Gastrocnemius medialis (tissue), 4 donors: ENCODE measurements at places on chromosomes 1 and 21. TPM values are rescaled to one million over a fixed set of nuclear protein-coding genes. Genes with fewer than 3 reads are reported as not detected.

HES2 gene
- total RNA-seq = not detected

DNA sequence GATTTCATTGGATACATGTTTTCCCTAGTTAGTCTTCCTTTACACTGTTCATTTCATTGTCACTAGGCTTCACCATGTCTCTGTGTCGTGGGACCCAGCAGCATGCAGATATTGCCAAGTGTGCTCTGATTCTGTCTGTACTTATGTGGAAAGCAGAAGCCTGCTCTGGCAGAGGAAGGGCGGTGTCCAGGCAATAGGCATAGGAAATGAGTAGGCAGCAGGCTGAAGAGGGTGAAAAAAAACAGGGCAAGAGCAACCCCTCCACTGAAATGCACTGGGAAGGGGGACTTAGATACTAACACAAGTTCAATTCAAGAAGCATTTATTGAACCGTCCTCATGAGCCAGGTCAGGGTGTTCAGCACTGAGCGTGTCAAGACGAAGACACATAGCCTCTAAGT lies 85.2 kb upstream of the VAV3 start:
- peak; percentile 28 for DNase-seq

CXADR gene
- 0.68 TPM for total RNA-seq

- DNase-seq = no peak
These were observed 1.3 kb upstream of the LMOD1 start for GRCh38 chr1:201947697-201948008.

VSIG8 gene
- total RNA-seq = not detected

NUDT4B gene
- total RNA-seq = 6.1 TPM

DNA sequence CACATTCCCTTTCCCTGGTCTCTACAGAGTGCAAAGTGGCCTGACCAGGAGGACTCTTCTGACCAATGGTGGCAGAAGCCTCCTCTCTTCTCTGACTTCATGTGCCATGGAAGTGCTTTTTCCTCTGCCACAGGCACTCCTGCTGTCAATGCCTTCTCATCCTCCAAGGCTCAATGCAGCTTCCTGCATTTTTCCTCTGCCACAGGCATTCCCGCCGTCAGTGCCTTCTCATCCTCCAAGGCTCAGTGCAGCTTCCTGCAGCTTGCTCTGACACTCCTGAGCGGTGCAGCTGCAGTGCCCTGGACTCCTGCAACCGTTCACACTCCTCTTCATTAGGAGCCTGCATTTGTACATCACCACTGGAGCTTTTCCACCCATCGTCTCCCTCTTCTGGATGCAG lies 4.7 kb upstream of the ADARB1 start:
- no peak for DNase-seq

ACBD6 gene
- total RNA-seq = 27.4 TPM
